Thyroid gland (tissue), 4 donors: ENCODE measurements at places on chromosomes 7 and 10.
A peak's percentile ranks its signal among the peaks of the same experiment; 100 is the strongest.

- DNase-seq, result peak; percentile 62
Measured at GRCh38 chr10:480928-481552, 208.4 kb downstream of the DIP2C start.

DNA sequence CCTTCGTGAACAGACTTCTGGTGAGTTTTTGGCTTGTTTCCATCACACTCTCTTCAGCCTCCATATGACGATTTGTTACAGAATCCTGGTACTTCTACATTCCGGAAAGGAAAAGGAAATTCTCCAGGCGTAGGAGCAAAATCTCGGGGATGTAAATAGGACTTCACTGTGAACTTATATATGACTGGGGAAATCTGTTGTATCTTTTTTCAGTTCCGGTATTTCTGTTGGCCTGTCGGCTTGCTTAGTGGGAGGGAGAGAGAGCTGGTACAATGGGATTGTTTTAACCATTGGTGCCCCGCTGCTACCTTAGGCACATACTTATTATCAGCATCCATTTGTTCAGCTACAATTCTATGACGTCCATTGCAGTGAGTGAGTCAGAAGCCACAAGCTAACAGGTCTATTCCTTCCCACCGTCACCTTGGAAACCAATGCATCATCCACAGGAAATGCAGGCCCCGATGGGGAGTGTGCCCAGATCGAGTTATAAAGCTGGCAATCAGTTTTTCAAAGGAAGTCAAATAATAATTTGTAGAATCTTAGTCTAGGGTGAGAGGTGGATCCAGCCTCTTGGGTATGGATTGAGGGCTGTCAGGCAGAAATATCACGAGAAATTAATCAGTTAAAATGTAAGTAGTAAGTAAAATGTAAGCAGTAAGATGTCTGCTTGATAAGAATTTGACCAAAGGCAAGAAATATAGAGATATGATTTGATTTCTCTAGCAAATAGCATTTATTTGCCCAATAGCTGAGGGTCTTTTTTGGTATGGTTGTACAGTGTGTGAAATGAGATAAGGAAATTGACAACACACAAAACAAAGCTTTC lies 92.0 kb upstream of the MKLN1 start:
- no peak for DNase-seq

DNA sequence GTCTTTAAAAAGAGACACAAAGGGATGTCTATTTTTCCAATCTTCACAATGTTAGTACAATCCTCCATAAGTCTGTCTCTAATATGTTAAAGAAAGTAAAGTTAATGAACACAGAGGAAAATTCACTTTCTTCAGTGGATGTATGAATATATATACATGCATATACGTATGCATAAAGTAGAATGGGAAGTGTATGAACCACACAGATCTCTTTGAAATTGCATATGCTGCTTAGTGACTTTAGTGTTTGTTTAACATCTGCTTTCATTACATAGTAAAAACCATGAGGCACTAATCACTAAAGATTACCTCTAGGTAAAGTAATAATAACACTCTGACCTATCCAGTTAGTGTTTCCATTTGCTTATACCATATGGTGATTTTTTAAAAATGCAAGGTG lies 451.2 kb downstream of the SEMA3D start:
- no peak for DNase-seq

DNA sequence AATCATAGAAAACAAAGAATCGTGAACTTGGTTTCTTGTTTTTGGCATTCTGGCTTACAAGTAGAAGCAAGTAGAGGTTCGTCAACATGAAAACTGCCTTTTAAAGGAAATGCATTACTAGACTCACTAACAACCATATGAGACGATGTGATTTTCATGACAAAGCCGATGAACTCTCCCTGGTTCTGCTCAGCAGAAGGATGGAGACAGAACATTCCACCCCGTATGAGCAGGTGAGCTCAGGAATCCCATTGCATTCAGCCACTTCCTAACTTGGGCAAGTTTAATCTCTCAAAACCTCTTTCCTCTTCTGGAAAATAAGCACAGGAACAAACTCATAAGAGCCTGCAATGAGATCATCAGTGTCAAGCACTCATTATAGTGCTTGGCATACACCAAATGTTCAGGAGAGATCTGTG lies 57.4 kb upstream of the SVIL start:
- DNase-seq, result peak; percentile 47

DNA sequence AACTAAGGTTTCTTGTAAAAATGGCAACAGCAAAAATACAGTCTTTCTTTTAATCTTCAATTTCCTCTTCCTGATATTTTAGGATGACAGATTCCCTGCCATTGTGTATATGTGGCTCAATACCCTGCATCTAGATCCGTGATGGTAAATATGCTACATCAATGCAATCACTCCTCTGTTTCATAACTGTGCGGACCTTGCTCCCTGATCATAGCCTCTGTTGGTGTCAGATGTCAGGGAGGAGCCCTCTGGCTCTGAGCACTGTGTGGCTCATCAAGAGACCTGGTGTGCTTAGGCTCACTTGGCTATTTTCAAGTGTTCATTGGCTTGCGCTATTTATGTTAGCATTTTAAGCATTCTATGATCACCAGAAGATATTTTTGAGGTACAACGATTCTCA lies 33.0 kb upstream of the AGR3 start:
- DNase-seq, result no peak

- no peak for DNase-seq
Measured at GRCh38 chr7:159049266-159050025, 95.2 kb downstream of the VIPR2 start.

- no peak for DNase-seq
Measured at GRCh38 chr10:32605787-32606186, 159.8 kb downstream of the CCDC7 start.

GRCh38 chr7:99171731-99172130 lies 27.8 kb upstream of the SMURF1 start:
- DNase-seq, result no peak

- peak; percentile 62 for DNase-seq
Measured at GRCh38 chr7:1535701-1536454, 5.4 kb downstream of the MAFK start.

GRCh38 chr10:35685402-35685801 lies 43.3 kb upstream of the FZD8 start:
- no peak for DNase-seq

DNA sequence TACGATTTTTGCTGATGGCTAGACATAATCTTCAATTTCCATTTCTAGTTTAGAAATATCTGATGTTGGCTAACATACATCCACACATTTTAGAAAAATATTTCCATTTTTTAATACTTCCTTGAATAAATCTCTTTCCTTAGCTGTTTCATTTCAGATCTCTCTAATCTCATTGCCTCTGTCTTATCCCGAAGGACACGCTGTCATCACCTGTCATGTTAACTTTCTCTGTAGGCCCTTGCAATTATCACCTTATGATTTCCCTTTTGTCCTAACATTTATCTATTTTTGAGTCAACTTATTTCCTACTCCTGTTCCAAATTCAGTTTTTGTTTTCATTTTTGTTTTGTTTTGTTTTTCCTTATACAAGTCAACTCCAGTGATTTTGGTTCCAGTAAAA lies 173.1 kb upstream of the POM121L12 start:
- DNase-seq, result no peak

DNA sequence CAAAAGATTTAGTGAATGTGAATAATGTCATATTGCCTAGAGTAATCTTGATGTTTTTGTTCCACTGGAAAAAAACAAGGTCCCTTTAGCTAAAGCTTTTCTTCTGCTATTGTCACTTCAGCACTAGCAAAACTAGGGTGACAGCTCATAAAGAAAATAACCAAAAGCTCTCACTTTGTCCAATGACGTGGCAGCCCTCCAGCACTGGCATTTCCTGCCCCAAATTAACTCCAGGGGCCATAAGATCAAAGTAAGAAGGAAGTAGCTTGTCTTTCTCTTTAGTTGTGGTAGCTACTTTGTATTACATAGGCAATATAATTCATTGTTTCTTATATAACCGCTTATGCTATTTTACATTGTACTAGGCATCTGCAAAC lies 47.3 kb downstream of the LRRN3 start:
- peak; percentile 35 for DNase-seq

- no peak for DNase-seq
Measured at GRCh38 chr10:113093188-113094113, 143.4 kb downstream of the TCF7L2 start.

DNA sequence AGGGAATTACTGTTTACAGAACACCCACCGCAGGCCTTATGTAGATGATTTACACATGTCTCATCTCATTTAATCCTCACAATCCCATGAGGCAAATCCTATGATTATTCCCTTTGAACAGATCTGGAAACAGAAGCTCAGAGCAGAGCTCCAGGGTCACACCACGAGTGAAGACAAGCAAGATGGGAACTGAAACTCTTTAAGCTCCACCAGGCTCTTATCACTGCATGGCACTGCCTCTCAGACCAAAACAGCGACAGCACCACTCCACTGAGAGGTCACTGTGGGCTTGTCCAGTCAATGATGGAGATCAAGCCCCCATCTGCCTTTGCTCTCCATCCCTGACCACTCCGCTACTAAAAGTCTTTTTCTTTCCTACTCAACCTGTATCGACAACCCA lies 5.9 kb downstream of the GRID1 start:
- no peak for DNase-seq

DNA sequence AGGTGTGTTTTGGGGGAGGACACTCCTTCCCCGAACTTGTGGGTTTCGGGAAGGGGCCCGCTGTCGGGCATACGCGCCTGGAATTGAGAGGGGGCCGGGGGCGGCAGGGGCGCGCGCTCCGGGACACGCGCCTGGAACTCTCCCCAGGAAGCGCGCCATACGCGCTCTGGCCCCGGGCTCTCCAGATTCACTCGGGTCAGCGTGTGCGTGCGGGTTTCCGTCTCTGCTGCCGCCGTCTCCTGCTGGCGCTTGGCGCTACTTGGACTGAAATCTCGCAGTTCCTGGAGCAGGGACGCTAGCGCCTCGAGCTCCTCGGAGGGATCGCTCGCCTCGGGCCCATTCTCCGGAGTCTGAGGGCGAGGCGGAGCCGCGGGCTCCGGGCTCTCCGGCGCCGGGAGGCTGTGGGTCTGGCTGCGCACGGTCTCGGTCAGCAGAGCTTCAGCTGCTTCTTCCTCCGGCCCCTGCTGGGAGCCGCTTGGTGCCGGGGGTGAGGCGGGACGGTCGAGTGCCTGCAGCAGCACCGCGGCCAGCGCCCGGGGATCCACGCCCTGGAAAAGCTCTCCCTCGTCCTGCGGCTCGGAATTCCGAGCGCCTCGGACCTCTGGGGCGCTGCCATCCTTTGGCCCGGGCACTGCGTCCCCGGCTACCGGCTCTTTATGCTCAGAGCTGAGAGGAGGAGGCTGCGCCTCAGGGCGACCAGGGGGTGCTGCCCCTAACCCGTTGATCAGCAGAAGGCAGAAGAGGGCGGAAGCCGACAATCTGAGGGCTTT lies 1.1 kb downstream of the VGF start:
- peak; percentile 33 for DNase-seq

DNA sequence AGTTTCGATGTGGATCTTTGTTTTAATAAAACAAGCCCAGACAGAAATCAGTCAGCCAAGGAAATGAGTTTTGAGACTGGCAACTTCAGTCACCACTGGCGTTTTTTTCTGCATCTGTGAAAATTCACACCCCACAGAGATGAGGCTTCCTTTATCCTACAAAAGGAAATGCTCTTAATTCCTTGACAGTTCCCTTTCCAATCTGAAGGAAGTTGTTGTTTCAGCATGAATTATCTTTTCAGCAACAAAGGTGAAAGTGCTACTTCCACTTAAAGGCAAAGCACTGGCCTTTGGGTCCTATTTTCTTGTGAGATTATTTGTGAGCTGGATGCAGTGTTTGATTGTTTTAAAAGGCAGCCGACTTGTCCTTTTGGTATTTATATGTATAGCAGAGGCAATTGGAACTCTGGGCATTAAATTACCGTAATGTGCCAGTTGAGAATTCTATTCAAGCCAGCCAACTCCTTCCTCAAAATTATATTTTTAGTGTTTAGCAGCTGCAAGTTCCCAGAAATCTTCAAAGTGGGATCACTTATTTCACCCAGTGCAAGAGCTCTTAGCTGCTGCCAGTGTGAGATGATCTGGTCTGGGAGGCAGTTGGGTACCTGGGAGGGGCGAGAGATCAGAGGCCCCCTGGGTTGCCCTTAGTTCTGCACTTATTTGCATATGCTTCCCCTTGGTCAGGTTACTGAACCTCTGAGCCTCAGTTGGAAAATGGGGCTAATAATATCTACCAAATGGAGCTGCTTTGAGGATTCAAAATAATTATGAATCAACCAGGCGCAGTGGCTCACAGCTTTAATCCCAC lies 427.1 kb downstream of the GALNT17 start:
- no peak for DNase-seq

DNA sequence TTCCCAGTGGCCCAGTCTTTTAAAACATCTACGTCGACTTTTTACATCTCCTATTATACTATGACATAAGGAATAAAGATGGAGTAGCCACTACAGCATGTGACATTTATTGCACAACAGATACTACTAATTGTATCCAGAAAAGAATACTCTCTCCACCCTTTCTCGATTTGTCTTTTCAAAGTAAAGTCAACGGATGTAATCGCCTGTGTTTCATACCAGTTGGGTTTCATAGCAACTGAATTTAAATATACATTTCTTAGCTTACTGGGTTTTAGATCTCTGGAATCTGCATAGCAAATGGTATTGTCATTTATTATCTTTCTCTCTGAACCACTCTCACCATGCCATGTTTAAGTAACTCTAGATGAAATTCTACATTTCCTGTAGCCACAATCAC lies 86.4 kb upstream of the TRIL start:
- DNase-seq, result no peak

DNA sequence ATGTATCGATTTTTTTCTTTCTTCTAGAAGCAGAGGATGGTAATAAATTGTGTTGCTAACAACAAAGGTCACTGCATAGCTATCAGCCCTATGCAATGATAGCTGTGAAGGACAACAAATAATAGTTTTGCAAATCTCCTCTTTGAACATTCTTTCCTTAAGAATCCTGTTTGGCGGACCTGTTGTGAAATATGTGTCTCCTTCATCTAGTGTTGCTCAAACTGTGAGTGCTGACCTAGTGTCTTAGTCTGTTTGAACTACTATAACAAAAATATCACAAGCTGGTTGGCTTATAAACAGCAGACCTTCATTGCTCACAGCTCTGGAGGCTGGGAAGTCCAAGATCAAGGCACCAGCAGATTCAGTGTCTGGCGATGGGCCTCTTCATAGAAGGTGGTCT lies 53.7 kb downstream of the CAV1 start:
- no peak for DNase-seq

GRCh38 chr7:94420328-94420727 lies 25.6 kb downstream of the COL1A2 start:
- DNase-seq, result no peak

DNA sequence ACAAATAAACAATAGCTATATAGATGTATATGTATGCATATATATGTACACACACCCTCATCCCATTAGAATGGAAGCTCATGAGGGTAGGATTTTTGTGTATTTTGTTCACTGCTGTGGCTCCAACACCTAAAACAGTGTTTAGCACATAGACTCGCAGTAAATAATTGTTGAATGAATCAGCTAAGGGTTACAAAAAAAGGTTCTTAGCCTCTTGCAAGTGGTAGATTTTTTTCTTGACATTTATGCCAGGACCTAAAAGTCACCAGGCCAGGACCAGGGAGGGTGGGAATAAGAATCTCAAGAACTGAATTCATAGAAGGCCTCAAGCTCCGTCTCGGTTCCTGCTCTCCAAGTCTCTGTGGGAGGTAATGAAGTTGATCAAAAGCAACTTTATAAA lies 82.5 kb upstream of the CAPZA2 start:
- DNase-seq, result no peak

GRCh38 chr10:75861582-75861981 lies 430.2 kb downstream of the LRMDA start:
- no peak for DNase-seq
